Stimulated activated CD4-positive, alpha-beta T cell treated with anti-CD3 and anti-CD28 coated beads, Interleukin-4, amount 100 ng/mL, for 24 hours (primary cell): ENCODE measurements at places on chromosomes 16 and 17.
A peak's percentile ranks its signal among the peaks of the same experiment; 100 is the strongest.

DNA sequence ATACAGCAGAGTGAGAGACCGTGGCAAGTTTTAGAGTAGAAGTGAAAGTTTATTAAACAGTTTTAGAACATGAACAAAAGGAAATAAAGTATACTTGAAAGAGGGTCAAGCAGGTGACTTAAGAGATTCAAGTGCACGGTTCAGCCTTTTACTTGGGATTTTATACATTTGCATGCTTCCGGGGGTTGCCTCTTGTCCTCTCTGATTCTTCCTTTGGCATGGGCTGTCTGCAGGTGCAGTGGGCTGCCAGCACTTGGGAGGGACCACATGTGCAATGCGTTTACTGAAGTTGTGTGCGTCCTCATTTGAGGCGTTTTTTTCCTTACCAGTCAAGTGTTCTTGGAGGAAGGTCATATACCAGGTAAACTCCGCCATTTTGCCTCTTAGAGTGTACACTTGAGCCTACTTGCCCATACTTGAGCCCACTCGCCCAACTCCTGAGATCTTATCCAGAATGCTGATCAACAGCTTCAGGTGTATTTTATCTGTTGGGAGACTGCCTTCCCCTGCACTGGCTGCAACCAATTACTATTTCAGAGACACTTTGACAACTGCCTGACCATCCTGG lies 195.2 kb downstream of the IRX5 start:
- no peak for DNase-seq

DNA sequence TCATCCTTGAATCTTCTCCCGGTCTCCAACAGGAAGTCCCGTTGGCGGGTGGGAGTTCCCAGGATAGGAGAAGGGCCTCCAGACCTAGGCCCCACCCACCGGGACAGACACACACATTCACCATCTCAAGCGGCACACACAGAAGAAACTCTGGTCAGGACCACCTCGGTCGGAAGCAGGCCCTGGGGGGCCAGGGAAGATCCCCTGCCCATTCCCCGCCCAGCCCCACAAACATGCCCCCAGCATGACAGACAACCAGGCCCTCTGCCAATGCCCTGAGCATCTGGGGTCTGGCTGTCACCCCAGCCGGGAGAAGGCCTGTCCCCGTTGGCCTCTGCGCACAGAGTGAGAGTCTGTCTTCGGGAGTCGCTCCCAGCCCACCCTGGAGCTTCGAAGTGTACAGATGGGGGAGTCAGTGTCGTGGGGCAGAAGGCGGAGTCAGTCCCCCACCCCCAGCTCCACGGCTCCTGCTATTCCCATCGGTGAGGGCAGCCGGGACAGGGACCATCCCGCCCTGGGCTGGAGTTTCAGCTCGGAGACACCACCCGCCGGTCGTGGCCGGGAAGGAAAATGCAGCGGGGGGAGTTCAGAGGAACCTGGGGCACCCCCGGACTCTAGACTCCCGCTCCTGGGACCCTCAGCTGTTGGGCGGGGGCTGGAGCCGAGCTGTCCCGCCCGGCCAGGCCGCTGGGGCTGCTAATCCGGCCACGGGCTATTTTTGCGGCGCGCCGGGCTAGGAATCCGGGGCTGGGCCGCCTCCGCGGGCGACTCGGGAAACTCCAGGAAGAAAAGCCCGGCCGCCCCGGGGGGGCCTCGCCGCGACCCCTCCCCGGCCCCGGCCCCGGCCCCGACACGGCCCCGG lies 660 bp downstream of the RHBDF1 start:
- no peak for DNase-seq

DNA sequence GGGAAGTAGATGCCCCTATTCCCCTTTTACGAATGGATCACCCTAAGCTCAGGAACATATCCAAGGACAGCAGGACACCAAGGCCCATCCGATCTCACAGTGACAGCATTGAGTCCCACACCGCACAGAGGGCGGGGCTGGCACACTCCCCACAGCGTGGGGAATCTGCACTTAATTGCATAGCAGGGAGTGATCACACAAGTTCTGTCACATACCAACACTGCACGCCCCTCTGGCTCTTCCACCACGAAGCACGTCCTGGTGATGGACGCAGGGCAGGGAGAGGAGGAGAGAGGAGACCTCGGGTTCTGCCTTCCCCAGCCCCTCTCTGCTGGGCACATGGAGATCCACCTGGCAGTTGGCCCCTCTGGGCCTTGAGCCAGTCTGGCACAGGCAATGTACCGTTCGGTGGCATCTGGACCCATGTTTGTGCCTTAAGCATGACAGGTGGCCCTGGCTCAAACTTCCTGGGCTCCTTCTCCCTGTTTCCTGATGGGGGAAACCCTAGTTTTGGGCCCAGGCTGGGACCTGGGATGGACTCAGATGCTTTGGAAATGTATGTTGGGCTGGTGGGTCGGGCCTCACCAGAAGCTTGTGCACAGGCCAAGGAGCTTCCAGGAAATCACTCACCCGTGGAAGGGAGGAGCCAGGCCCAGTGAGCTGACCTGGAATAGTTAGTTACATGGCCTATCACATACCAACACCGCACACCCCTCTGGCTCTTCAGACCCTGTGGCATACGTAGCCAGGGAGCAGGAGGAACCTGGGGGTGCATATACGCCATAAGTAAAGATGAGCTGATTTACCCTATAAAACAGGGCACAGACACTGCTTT lies 35.1 kb upstream of the CREBBP start:
- DNase-seq: no peak

- DNase-seq: peak; percentile 86
Measured at GRCh38 chr16:8936421-8936820, 27.3 kb downstream of the USP7 start.
